ENCODE measurements at places on chromosomes 3 and 15. TPM values are rescaled to one million over a fixed set of nuclear protein-coding genes. Genes with fewer than 3 reads are reported as not detected.

GRCh38 chr3:61682671-61683548 lies 121.5 kb downstream of the PTPRG start:
- no peak for DNase-seq

DNA sequence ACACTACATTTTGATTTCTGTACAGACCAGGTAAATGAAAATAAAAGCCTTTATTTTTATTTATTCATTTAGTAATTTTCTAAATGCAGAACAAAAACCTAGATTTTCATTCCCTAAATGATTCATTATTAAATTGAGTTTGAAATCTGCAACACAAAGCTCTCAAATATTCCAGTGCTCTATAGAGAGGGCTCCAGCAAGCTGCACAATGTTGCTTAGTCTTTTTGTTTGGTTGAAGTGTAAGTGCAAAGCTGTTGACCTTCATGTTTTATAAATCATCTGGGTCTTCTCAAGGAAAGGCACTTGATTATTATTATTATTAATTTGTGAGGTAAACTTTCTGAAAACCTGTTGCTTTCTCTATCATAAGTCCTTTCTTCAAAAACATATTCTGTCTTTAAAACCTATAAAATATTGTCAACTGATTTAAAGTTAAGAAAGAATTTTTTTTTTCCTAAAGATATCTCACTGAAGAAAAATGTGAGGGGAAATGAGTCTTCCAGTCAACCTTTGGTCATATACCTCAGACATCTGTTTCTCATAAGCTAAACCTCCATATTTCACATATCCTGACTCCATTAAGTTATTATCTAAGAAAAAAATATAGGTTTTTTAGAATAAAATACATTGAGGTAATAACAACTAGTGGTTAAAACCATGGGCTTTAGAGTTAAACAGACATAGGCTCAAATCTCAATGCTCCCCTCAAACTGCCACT lies 100.7 kb downstream of the ZIC4 start:
- DNase-seq = no peak

The IL17RB gene
- 2.1 TPM for total RNA-seq

The ITGA11 gene
- not detected for total RNA-seq

The GALK2 gene
- total RNA-seq = 28.0 TPM
